Activated T-helper 1 cell treated with Interleukin-2 at 50 U/mL for 16 hours (primary cell): ENCODE measurements at places on chromosomes 2 and 18.

- no peak for DNase-seq
These were observed 265.1 kb downstream of the SH3BP4 start for GRCh38 chr2:235216901-235217300.

DNA sequence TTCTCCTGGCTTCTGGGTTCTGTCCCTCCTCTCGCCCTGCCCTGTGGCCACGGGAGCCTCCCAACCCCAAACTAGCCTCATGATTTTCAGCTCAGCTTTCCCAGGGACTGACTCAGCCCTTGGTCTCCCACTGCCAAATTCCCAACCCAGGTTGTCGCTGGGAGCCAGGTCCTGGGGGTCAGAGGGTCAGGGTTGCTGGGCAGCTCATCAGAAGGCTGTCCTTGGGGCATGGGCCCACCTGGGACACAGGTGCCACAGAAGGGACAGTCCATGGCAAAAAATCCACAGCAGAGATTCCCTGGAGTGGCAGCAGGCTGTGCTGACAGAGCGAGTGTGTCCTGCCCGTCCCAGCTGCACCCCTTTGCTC, 180.4 kb downstream of the TWIST2 start:
- no peak for DNase-seq

DNA sequence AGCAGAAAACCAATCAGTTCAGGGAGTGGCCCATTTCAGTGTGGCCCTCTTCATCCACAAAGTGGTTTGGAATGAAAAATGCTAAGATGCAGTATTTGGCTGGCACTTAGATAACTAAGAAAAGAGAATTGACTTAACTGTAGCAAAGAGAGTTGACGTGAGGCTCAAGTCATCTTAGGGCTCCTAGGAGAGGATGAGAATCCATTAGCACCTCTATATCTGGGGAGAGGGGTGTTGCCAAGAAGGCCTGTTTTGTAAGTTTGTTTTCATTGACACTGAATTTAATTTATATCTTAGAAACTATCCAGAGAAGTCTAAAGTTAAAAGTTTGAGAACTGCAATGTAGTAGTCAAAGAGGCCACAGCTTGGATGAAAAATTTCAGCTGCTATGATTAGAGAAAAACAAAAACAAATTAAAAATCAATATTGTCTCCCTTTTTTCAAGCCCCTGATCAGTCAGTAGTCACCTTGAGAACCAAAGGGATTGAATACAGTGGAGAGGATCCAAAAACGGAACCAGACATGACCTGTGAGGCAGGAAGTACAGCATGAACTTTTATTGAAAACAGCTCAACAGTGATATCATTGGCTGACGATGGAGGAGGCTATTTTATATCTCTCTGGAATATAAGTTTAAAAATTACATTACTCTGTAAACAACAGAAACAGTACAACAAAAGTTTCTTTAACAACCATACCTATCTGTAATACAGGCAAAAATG, 52.7 kb downstream of the PHLPP1 start:
- no peak for DNase-seq

- DNase-seq, result no peak
These were observed 11.6 kb downstream of the ASB18 start for GRCh38 chr2:236252602-236253001.

GRCh38 chr18:62772860-62773584, 57.7 kb downstream of the PHLPP1 start:
- DNase-seq, result no peak

DNA sequence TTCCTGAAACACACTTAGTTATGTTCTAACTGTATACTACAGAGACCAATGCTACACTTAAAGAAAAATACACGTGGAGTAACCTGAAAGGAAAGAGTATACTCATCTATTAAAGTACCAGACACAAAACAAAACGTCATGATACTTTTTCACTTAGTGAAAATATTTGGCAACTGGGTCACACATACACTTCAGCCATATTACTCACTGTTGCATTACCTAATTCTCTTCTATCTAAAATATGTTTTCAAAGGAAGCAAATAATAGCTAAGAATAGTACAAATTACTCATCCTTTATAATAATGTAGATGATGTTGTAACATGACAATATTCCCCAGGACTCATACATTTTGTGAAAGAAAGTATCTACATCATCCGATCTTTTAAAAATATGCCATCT, 76.5 kb upstream of the EPB41L3 start:
- no peak for DNase-seq

DNA sequence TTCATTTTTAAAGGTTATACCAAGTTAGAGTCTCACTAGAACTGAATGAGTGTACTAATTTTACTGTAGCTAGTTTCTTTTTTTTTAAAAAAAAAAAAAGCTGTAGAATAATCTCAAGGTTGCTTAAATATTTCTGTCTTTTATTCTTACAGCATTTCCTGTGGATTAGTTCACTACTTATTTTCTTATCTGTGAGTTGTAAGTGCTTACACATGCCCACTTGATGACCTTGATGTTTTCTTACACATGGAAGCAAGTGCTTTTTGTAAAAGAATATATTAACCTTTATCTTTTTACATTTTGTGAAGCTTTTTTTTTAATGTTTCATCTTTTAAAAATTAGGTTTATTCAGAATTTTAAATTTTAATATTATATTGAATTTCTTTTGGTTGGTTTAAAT, 57.8 kb downstream of the MSH2 start:
- DNase-seq, result no peak

GRCh38 chr2:85915606-85916303, 27.0 kb upstream of the ST3GAL5 start:
- DNase-seq, result no peak

- DNase-seq, result no peak
These were observed 31.6 kb upstream of the TRIB2 start for GRCh38 chr2:12685145-12685544.
